Activated CD4-positive, alpha-beta T cell treated with anti-CD3 and anti-CD28 coated beads for 4 hours (primary cell): ENCODE measurements at places on chromosomes 12 and 14.

DNA sequence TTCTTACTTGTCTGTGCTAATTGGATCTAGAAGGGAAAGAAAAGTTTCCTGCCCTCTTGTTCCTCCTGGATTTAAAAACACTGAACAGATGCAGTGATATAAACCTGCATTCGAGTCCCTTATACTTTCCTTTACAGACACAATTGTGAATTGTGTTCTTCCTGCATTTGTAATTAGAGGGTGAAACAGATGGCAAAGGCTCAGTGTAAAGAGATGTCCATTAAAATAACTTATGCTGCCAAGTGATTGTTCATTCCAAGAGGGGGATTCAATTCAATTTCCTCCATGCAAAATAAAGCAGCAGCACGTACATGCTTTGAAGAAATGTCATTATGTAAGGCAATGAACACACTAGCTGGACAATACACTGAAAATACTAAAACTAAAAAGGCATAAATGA, 248.3 kb upstream of the LRIG3 start:
- no peak for DNase-seq

DNA sequence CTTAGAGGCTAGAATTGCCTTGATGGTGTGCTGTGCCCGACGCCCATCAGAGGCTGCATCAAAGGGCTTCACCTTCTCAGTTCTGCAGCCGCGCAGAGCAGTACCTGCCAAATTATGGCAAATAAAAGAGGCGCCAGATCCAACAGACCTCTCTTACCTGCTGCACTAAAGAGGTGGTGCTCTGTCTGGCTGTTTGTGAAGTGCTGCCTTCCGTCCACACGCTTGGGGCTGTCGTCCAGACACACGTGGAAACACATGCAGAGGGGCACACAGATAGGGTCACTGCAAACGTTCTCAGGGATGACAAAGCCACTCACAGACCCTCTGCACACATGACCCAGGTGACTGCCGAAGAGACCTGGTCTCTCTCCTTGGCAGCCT, 617.5 kb downstream of the VRK1 start:
- no peak for DNase-seq

DNA sequence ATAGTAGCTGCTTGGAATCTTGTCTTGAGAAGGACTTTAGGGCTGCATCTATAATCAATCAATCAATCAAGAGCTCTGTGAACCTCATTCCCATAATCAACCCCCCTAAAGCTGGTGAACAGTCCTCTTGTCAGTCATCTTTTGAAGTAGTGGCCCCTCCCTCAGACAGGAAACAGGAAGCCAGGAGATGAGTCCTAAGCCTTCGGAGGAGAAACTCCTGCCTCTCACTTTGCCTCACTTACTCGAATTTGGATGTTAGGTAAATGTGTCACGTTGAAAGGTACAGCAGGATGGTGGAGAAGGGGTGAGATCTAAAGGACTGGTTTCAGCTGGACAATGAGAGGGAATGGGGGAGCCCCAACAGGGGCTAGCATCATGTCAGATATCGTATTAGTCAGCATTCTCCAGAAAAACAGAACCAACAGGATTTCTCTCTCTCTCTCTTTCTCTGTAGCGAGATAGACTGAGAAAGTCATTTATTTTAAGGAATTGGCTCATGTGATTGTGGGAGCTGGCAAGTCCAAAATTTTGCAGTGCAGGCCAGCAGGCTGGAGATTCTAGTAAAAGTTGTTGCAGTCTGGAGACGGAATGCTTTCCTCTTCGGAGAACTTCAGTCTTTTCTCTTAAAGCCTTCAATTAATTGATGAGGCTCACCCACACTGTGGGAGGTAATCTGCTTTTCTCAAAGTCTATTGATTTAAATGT, 144.4 kb upstream of the PWP1 start:
- no peak for DNase-seq

GRCh38 chr12:54968181-54968730, 16.3 kb downstream of the TESPA1 start:
- no peak for DNase-seq

GRCh38 chr12:72869024-72869423, 596.9 kb downstream of the TRHDE start:
- no peak for DNase-seq

- DNase-seq: no peak
Observed at GRCh38 chr14:51638071-51638944, 13.4 kb upstream of the FRMD6 start.

DNA sequence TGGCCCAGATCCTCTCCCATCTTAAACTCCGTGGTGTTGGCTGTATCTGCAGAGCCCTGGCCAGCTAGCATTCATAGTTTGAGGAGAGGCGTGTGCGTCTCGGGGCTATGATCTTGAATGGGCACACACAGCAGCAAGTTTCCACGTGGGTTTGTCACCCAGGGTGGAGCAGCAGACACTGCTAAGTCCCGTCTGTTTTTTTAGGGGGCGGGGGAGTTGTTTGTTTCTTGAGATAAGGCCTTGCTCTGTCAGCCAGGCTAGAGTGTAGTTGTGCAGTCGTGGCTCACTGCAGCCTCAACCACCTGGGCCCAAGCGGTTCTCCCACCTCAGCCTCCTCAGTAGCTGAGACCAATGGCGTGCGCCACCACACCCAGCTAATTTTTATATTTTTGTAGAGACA, 20.1 kb upstream of the TEX22 start:
- no peak for DNase-seq

- no peak for DNase-seq
Observed at GRCh38 chr12:24948420-24948756, 513 bp downstream of the BCAT1 start.
